ENCODE measurements at places on chromosomes 1 and 21.

- no peak for DNase-seq
Observed at GRCh38 chr21:44925378-44925755, 4.7 kb upstream of the ITGB2 start.

DNA sequence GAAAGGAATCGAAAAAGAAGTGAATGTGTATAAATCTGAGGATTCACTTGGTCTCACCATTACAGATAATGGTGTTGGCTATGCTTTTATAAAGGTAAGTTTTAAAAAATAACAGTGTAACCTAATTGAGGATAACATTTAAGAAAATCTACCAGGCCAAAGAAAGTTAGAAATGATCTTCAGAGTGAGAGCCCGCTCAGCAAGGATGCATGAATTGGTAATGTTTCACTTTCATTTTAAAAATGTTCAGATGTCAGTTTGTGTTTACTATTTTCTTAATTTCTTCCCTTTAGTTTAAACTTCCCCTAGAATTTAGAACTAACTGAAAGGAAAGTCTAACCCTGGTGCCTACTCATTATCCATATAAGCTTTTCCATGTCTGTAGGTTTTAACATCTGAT is 35.0 kb downstream of the GIPC2 start:
- no peak for DNase-seq

DNA sequence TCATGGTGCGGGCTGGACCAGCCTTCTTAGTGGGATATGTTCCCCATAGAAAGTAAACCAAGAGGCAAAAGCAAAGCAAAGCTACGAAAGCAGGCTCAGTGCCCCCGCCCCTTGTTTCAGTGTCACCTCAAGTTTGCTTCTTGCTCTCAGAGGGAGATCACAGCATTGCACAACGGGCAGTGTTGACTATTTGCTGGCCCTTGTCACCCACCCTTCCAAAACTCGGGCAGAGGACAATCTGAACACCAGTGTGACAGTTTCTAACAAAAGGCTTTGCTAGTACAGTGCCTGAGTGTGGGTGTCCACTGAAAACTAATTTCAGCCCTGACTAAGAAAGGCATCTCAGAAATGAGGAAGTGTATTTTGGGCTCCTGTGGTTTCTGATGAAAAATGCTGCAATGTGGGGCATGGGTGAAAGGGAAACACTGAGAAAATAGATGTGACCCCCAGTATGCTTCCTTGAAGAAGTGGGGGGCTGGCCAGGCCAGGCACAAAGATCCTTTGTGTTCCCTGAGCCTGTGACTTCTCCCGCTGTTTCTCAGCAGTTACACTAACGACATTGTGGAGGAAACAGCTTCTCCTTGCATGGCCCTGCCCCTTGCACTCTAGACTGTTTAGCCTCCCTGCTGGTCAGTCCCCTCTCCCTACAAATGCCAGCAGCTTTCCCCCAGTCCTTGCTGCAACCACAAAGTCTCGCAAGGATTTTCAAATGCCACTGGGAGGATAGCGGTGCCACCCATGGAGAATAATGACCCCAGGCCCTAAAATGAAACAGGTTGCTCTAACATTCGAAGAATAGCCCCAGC is 33.3 kb upstream of the KCNE1 start:
- DNase-seq, result no peak

GRCh38 chr1:167158813-167159275 is 61.8 kb upstream of the POU2F1 start:
- DNase-seq, result no peak

GRCh38 chr1:234327577-234328164 is 45.6 kb upstream of the COA6 start:
- DNase-seq, result no peak

DNA sequence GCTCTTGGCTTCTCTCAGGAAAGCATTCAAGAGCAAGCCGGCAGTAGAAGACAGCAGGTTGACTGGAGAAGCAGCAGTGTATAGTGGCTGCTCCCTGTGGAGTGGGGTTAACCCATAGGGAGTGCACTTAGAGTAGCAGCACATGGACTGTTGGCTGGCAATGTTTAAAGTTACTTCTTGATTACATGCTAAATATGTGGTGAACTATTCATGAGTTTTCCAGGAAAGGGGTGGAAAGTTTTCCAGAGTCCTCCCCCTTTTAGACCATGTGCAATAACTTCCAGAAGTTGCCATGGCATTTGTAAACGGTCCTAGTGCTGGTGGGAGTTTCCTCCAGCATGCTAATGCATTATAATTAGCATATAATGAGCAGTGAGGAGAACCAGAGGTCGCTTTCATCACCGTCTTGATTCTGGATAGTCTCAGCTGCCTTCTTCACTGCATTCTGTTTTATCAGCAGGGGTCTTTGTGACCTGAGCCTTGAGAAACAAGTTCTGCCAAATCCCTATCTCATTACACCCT is 131.8 kb downstream of the CCDC185 start:
- no peak for DNase-seq

DNA sequence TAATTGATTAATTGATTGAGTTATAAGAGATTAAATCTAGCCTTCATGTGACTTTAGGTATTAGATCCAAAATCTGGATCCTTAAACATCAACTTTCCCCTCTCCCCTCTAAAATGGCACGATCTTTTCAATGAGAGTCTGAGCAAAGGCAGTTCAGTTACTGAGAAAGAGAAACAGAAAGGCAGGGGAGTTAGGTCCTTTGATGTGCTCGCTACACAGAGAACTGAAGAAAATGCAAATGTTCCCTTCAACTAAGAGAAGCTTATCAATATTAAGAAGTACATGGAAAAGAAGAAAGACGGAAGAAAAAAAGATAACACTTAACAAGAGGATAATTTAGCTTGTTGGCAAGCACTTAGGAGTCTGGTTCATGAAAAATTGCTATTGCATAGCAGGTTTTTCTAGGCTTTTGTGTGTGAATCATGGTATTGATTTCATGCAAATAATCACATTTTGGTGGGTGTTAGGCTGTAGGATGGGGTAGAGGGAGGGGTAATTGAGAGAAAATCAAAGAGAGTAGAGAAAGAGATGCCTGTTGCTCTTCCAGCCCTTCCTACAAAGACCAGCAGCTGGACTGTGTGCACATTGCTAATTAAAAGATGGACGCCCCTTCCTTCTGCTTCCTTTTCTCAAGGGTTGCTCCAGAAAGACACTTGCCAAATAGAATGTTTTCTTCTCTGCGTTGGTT is 307.6 kb upstream of the PLXNA2 start:
- DNase-seq, result no peak

DNA sequence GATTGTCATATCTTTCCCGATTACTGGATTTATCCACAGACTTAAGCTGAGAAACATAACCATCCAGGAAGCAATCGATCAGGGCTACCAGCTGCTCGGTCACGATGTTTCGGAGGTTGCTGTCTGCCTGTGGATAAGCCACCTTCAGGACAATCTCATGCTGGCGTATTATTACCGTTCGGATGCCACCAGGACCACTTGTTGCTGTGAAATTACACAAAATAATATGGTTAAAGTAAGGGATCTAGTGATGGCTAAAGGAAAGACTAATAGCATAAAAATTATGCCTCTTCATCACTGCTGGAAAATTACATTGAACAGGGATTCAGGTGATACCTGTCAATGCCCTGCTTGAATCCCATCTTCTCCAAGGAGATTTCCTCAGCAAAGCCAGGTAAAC is 30.8 kb upstream of the ACTA1 start:
- no peak for DNase-seq

- DNase-seq, result no peak
Observed at GRCh38 chr1:193706766-193707165, 520.4 kb upstream of the B3GALT2 start.

DNA sequence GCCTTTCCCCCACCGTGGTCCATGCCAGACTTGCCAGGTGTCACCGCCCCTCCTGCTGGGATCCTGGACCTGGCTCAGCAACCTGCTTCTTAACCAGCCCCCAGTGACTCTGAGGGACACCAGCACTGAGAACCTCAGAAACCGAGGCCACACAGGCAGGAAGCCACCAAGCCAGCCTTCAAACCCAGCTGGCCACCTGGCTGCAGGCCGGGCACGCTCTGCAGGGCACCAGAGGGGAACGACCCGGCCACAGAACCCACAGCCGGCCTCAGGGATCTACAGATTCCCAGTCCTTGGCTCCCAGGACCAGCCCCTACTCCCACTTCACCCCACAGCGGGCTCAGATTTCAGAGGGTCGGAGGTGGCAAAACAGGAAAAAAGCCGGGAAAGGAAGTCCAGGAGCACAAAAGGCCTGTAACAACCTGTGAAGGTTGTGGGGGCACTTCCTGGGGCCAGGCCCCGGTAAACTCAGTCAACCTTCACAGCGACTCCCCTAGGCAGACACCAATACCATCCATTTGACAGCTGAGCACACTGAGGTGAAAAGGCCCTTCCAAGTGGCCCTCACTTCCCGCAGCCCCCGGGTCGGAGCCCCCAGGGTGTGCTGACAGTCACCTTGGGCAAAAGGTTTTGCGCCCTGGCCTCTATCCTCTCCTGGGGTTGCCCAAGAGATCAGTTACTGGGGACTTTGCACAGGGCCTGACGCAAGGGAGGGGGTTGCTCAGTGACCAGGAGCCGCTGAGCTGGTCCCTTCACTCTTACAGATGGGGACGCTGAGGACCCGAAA is 14.1 kb downstream of the RUNX3 start:
- no peak for DNase-seq

GRCh38 chr1:75985827-75986226 is 53.6 kb upstream of the ASB17 start:
- DNase-seq, result no peak

DNA sequence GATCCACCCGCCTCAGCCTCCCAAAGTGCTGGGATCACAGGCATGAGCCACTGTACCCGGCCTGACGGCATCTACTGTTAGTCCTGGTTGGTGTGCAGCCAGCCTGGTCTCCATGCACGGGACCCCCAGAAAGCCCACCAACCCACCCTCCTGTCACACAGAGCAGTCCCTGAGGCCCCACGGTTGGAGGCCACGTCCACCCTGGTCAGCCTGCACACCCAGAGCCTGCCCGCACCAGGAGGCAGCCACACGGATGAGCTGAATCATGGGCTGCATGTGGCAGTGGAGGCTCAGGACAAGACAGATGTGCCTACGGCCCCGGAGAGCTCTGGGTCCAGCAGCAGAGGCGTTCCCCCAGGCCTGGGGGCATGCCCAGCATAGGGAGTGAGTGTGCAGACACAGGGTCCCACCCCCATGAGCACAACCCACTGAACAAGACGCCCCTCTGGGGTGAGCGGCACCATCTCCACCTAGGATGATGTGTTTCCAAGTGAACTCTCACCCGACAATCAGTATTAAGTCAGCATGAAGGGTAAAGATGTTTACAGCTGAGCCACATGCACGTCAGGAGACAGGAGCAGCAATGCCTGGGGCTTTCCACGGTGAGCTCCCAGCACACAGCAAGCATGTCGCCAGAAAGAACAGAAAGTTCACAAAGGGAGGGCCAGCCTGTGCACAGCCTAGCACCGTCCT is 102.1 kb downstream of the WDR4 start:
- no peak for DNase-seq

DNA sequence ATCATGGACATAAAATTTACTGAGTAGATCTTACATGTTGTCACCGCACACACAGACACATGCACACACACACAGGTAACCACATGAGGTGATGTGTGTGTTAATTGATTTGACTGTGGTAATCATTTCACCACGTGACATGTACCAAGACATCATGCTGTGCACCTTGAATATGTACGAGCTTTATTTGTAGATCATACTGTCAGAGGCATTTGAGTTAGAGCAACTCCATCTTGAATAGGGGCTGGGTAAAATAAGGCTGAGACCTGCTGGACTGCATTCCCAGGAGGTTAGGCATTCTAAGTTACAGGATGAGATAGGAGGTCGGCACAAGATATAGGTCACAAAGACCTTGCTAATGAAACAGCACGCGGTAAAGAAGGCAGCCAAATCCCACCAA is 31.7 kb upstream of the TRIM17 start:
- no peak for DNase-seq

DNA sequence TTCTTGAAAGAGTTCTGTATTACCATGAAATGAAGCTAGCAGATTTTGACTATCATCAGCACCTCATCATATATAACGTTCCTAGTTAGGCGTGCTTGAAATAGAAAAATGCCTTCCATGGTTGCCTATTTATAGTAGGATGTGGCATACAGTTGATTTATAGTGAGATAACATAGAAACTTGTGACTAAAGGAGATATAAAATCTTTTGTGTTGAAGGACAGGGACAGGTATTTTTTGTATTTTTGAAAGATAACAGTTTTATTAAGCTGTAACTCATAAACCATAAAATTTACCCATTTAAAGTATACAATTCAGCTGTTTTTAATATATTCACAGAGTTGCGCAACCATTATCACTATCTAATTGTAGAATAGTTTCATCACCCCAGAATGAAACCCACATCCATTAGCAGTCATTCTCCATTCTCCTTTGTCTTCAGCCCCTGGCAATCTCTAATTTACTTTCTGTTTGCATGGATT is 19.3 kb downstream of the SPEN start:
- DNase-seq, result no peak

DNA sequence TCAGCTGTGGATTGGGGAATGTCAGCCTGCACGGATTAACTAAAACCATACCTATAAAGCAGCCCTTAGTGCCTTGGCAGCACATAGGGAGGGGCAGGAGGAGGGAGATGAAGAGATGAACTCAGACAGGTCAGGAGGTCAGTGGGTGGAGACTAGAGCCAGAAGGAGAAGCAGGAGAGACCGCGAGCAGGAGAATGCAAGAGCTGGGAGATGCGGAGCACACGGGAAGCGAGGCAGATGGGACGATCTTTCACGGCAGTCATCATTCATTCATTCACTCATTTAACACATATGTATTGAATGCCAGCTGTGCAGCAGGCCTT is 41.9 kb downstream of the NEK2 start:
- no peak for DNase-seq

DNA sequence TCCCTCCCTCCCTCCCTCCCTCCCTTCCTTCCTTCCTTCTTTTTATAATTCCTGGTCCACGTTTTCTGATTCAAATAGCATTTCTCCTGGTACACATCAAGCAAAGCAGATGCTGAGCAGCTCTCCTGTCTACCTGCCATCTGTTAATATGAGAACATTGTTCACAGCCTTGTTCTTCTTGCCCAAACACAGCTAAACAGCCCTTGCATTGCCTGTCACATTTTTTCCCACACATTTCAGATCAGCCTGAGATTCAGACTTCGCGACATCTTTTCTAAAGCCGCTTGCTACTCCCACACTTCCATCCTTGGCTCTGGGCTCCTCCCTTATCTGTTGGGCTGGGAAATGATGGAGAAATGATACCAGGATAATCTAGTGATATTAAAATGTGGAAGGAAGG is 200.5 kb downstream of the PCP4 start:
- no peak for DNase-seq

DNA sequence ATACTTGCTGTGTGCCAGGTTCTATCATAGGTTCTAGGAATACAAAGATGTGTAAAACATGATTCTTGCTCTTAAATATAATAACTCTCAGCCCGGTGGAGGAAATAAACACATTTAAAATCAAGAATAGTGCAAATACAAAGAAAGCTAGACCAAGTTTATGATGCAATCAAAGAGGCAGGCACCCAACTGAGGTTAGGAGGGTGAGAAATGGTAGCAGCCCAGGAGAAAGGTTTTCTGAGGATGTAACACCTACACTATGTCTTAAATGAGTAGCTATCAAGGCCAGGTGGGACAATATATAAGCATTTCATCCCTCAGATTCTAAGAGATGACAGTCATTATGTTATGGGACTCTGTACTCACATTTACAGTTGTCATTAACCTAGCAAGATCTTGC is 9.7 kb upstream of the PIGC start:
- DNase-seq, result no peak

GRCh38 chr1:241102664-241103063 is 254.3 kb downstream of the RGS7 start:
- no peak for DNase-seq
